ENCODE measurements at places on chromosomes 1 and 21.
A peak's percentile ranks its signal among the peaks of the same experiment; 100 is the strongest.

DNA sequence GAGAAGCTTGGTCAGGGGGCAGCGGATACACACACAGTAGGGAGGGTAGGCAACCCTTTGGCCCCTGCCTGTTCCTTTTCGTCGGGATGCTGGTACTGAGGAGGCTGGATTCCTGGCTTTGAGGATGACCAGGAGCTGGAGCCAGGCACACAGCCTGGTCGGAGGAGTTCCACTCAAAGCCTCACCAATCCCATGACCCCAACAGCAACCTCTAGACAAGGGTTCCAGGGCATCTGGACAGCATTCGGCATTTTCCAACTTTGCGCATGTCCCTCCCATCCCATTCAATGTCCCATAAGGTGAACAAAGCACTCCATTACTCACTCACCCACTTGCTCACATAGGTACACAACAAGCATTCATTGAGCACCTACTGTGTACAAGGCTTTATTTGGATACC, 42.6 kb upstream of the HMGB4 start:
- DNase-seq = no peak

- DNase-seq = no peak
Measured at GRCh38 chr21:28345934-28346333, 646.7 kb downstream of the LTN1 start.

GRCh38 chr1:107048241-107048640, 8.2 kb upstream of the PRMT6 start:
- DNase-seq = no peak

DNA sequence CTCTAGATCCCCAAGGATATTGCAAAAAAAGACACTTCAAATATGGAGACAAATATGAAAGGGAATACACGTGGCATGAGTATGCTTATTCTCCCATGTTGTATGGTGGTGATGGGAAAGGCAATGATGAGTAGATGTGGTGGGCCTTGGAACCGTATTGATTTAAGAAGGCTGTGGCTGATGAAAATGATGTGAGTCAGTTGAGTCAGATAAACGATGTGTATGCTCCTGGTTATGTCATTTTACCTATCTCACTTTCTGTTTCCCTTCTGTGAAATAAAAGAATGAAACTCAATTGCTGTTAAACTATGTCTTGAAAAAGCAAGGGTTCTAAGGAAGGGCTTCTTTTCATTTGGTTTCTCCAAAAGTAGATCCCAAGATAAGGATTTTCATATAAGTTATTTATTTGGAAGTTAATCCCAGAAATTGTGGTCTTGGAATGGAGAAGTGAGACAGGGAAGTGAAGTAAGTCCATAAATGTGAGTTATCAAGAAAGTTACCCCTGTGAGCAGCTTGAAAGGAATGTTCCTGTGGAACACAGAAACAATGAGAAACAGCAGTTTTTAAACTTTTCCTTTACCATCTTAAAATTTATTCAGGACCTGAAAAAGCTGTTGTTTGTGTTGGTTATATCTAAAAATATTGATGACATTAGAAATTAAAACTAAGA, 292.0 kb downstream of the DUSP10 start:
- peak; percentile 48 for DNase-seq

GRCh38 chr1:167022384-167022783, 33.3 kb downstream of the MAEL start:
- no peak for DNase-seq

DNA sequence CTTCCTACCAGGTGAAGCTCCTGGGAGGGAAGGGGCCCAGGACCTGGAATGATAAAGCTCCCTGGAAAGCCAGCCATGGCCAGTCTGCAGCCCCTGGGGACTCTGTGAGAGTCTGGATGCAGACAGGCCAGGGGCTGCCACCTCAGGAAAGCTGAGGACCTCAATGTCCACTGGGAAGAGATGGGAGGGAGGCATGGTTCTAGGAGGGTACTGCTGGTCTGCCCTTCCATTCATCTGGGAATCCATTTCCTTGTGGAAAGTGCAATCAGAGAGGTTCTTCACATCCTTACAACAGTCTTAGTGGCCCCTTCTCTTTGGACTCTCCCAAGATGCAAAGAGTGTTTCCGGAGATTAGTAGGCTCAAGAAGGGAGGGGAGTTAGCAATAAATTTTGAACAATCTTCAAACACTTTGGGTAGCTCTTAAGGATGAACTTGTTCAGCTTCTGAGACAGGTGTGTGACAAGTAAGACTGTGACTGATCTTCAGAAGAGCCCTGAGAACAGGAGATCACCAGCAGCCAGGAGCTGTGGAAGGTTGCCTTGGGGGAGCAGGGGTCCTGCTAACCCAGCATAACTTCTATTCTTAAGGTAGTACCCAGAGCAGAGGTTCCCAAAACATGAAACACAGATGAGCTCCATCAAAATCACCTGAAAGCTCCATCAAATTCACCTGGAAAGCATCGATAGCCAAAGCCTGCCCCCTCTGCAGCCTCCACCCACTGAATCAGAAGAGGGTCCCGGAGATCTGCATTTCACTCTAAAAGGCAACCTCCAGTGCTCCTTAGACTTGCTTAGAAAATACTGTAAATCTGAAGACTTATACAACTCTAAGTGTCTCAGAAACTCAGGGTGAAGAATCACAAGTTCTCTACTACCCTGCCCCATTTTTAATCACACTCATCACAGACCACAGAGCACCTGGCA, 616 bp upstream of the LAX1 start:
- DNase-seq = no peak

- DNase-seq = no peak
Measured at GRCh38 chr1:208242941-208243526, 1.1 kb downstream of the PLXNA2 start.

DNA sequence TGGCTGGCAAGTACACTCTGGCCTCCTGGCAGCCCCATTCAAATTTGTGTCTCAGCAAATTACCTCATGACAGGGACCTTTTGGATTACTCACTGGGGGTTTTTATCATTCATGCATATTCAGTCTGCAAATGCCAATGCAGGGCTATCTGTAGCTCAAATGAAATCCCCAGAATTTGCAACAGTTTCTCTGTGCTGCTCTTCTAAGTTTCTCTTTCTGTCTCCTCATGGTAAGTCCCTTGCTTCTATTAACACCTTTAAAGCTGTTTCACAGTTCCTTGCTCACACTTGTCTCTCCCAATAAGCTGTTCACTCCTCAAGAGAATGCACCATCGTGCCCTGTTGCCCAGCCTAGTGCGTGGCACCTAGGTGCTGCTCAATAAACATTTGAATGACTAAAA, 3.3 kb upstream of the FAM78B start:
- no peak for DNase-seq

GRCh38 chr1:198298640-198299039, 141.8 kb downstream of the NEK7 start:
- DNase-seq = no peak

- no peak for DNase-seq
Measured at GRCh38 chr21:41338455-41338854, 21.9 kb downstream of the FAM3B start.

GRCh38 chr1:231860221-231861088, 233.9 kb downstream of the DISC1 start:
- DNase-seq = no peak

DNA sequence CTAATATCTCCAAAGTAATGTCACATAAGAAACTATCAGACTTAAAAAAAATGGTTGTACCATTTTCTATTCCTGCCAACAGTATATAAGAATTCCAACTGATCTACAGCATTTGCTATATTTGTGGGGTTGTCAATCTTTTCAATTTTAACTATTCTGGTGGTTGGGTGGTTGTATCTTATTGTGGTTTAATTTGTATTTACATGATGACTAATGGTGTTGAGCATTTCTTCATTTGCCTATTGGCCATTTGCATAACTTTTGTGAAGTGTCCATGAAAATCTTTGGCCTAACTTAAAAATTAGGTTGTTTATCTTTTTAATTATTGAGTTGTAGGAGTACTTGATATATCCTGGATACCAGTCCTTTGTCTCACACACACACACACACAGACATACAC, 26.2 kb upstream of the LRP8 start:
- no peak for DNase-seq

GRCh38 chr21:25615880-25616279, 8.6 kb upstream of the MRPL39 start:
- no peak for DNase-seq

DNA sequence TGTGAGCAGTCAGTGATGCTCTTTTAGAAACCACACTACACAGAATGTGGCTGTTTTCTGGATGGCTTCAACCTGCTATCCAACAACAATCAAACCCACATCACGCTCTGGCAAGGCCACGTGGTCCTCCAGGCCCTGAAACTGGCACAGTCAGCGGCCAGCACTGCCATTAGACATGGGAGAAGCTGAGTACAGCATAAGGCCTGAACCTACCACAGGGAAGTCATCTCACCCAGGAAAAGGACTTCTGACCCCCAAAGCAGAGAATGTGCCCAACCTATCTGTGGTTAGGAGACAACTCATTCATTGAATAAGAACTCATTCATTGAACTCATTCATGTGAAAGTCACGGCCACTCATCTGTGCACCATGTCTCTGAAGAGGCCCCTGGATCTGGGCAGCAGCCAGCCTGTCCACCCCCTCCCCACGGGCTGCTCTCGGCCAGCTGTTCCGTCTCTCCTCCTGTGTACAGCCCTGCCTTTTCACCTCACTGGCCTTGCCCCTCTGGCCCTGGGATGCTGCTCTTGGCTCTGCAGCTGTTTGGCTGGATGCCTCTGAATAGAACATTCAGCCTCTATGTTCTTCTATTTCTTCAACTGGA, 41.1 kb downstream of the C1orf198 start:
- peak; percentile 39 for DNase-seq

- no peak for DNase-seq
Measured at GRCh38 chr1:44328671-44329416, 26.2 kb downstream of the ERI3 start.

GRCh38 chr1:202658251-202658759, 51.9 kb downstream of the SYT2 start:
- no peak for DNase-seq

DNA sequence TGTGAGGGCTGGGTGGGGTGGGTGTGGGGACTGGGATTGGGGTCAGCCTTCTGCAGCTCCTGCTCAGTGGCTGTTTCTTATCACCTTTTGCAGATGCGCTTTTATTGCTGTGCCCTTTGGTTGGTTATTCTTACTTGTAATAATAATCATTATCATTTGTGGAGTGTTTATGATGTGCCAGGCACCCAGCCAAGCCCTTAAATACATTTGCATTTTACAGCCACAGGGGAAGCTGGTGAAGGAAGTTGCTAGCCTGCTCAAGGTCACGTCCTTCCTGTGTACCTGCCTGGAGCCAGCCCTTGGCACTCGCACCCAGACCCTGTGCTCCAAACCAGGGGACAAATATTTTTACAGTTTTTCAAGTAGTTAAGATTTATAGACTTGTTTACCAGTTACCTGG, 144.0 kb downstream of the PGBD5 start:
- DNase-seq = no peak

DNA sequence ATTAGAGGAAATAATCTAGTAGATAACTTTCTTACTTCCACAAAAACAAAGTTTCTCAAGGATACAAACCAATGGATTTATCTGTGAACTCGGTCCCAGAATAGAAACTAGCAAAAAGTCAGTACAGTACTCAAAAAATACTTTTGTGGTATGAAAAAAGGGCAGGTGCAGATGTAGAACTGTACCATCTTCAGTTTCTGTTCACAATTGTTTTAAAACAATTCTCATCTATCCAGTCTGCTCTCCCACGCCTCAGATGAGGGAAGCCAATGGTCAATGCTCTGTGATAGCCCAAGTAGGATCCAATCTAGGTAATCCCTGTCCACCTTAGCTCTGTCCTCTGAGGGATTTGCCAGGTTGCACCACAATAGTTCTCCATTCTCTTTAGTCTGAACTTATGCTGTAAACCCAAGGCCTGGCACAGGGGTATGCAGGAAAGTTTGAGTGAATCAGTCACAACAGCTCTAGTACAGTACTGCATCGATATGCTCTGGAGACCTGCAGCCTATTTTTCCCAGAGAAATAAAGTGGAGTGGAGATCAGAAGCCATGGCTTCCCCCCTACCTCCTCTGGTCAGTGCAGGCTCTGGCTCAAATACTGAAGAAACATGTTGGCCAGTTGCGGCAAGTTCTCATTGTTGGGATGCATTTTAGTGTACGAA, 1.4 kb downstream of the KTI12 start:
- DNase-seq = no peak

DNA sequence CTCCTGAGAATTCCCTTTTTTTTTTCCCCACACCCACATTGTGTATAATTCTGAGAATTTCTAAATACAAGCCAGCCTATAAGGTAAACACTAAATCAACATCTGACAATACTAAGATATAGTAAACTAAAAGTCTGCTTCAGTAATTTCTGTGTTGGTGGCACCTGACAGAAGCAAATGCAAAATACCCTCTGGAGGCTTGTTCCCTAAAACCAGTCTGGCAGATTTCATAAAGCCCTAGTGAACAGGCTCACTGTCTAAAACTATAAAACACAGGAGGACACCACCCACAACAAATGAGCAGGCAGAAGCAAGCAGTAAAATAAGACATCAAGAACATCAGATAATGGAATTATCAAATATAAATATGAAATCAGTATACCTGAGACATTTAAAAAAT, 11.5 kb downstream of the TRIM33 start:
- DNase-seq = no peak

GRCh38 chr1:95604771-95605170, 370.8 kb downstream of the RWDD3 start:
- no peak for DNase-seq

DNA sequence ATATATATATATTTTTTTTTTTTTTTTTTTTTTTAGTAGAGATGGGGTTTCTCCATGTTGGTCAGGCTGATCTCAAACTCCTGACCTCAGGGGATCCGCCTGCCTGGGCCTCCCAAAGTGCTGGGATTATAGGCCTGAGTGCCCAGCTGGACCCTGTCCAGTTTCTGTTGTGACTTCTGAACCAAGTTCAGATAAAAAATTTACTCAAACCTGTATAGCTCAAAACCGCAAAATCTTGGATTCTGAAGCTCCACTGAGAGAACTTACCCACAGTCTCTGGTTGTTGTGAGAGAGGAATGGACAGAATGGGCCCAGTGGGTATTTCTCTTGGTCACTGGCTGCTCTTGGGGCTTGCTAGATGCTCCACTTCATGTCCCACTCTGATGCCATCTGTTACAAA, 76.4 kb downstream of the HS2ST1 start:
- DNase-seq = no peak
